ENCODE measurements at places on chromosomes 2 and 18. TPM values are rescaled to one million over a fixed set of nuclear protein-coding genes. Genes with fewer than 3 reads are reported as not detected.

- DNase-seq = no peak
- H3K27me3 ChIP-seq = no peaks in the 10 kb centered on the region
- no peaks in the 10 kb centered on the region for H3K36me3 ChIP-seq
- H3K4me1 ChIP-seq = peaks cover 19% of the 10 kb centered on the region
- peak overlapping the region; percentile 76 for H3K27ac ChIP-seq
Observed at GRCh38 chr18:21141668-21142422, 30.2 kb upstream of the ROCK1 start.

DNA sequence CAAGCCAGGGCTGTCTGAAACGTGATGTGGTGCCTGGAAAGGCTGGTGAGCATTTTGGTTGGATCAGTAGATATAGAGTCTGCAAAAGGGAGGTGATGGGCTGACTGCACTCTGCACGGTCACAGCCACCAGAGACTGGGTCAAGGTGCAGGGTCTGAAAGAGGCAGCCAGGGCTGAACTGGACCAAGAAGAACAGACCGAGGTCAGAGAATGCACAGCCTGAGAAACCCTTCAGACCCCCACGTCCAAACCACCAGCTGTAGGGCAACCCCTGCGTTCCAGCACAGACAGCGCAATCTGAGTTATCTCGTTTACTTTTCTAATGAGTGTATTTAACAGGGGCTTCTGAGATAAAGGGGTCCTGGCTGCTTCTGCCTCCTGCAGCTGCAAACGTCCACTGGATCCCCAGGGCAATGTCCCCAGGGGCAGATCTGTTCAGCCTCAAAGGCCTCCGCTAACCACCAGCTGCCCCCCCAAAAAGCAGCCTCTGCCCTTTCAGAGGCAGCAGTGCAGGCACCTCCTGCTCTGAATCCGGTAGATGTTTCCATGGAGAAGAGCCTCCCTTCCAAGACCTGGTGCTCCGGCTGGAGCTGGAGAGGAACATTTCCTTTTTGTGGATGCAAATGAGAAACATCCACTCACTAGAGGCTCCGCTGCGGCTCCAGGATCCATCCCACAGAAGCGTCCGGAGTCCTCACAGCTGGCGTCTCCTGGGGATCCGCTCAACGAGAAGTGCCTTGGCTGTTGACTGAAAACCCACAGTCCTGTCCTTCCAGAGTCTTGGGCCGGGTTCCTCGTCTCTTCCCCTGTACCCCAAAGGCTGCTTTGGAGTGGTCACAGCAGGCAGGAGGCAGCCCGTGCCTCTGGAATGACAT is 970 bp upstream of the KCNG2 start:
- H3K4me3 ChIP-seq = no peak overlapping the region
- peaks cover 28% of the 10 kb centered on the region for H3K4me1 ChIP-seq
- no peak overlapping the region for H3K27ac ChIP-seq
- DNase-seq = no peak

DNA sequence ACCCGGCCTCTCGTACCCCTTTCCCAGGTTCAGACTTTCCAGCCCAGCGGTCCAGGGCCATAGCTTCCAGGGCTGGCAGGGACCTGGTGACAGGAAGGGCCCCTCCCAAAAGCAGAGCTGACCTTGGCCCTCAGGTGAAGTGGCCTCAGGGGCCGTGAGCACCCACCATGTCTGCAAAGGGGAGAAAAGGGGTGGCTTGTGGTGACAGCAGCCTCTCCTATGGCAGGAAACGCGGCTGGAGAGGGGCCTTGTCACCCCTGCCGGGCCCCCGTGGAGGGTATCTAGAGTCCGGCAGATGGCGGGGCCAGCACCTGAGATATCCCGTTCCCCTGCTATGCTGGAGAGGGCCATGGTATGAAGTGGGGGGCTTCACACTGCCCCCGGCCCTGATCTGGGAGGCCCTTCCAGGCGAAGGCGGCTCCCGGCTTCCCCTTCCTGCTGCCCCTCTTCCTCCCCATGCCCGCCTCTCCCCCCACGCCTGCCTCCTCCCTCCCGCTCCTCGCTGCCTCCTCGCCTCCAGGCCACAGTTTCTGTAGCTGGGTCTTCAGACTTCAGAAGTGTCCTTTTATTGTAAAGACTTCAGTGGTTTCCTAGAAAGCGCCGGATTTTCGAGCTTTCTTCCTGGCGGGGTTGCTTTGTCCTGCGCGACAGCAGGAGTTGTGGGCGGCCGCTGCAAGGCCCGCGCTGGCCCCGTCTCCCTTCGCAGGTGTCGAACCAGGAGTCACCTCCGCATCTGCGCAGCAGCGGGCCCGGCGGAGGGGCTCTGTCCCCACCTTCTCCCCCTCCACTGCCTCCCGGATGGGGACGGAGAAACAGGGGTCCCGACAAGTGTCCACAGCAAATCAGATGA is 240.5 kb upstream of the MYT1L start:
- no peaks in the 10 kb centered on the region for H3K36me3 ChIP-seq
- H3K4me1 ChIP-seq = no peaks in the 10 kb centered on the region
- no peak overlapping the region for H3K4me3 ChIP-seq
- no peak for DNase-seq
- no peak overlapping the region for H3K27ac ChIP-seq

- H3K27me3 ChIP-seq = no peaks in the 10 kb centered on the region
- no peak overlapping the region for H3K27ac ChIP-seq
- no peaks in the 10 kb centered on the region for H3K36me3 ChIP-seq
- no peak for DNase-seq
- no peak overlapping the region for H3K4me3 ChIP-seq
- peaks cover 13% of the 10 kb centered on the region for H3K4me1 ChIP-seq
Observed at GRCh38 chr18:36381075-36381474, 83.6 kb downstream of the FHOD3 start.

GRCh38 chr2:173204316-173204715 is 128.7 kb downstream of the MAP3K20 start:
- DNase-seq = no peak
- H3K4me1 ChIP-seq = peaks cover 43% of the 10 kb centered on the region
- H3K36me3 ChIP-seq = no peaks in the 10 kb centered on the region
- peak overlapping the region; percentile 82 for H3K27ac ChIP-seq

GRCh38 chr18:31980863-31981262 is 37.8 kb upstream of the RNF125 start:
- H3K27me3 ChIP-seq = no peaks in the 10 kb centered on the region
- peaks cover 4% of the 10 kb centered on the region for H3K4me1 ChIP-seq
- DNase-seq = no peak
- H3K27ac ChIP-seq = no peak overlapping the region

GRCh38 chr18:9516437-9517064 is 41.2 kb downstream of the RALBP1 start:
- H3K27ac ChIP-seq = peak overlapping the region; percentile 28
- H3K36me3 ChIP-seq = peaks cover 13% of the 10 kb centered on the region
- DNase-seq = no peak
- H3K4me3 ChIP-seq = no peak overlapping the region
- H3K4me1 ChIP-seq = no peaks in the 10 kb centered on the region

DNA sequence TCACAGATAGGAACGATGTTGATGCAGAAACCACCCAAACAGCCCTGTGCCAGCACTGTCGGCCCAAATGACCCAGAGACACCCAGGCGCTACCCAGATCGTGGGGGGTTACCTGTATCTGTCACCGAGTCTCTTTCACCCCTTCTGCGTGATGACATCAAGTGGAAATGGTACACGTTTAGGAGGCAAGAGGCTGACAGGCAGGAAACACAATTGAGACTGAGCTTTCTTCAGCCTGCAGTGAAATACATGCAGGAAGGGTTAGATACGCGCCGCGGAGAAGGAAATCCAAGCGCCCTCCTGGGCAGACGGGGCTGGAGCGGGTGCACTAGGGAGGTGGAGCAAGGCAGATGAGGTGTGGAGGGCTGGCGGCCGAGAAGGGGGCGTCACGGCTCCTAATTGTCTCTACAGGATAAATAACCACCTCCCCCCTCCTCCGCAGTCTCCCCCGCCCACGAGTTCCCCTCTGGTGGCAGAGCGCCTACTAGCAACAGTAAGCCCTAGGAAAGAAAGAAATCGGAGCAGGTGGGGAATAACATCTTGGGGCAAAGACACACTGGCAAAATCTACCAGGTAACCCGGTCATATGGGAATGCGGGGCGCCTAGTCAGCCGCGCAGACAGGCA is at the start of gene RNF152:
RNF152 (minus strand) TSS at position 325 of the 626 bp plus-strand sequence. CDS start 76,544 bp downstream, outside the sequence.
- peak within 1 kb of the TSS; percentile 75 for H3K27ac ChIP-seq
- no peaks in the 10 kb centered on the region for H3K36me3 ChIP-seq
- H3K4me3 ChIP-seq = peak within 1 kb of the TSS; percentile 83
- no peaks in the 10 kb centered on the region for H3K27me3 ChIP-seq

DNA sequence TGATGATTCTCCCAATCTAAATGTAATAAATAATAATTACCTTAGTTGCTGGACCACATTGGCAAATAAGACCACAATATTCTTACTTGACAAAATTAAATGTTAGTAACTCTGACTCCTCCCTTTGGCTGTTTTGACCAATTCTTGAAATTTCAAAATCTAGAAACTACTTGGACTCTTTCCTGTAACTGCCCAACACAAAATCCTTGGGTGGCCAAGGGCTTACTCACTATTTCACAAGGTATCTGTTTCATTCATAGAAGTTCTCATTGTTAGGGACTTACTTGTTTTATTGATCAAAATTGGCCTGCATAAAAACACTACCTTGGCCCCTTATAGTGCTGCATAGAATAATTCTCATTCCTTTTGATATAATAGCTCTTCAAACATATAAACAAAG is 19.4 kb downstream of the CDH20 start:
- no peaks in the 10 kb centered on the region for H3K36me3 ChIP-seq
- no peak overlapping the region for H3K27ac ChIP-seq
- no peak for DNase-seq
- H3K4me1 ChIP-seq = no peaks in the 10 kb centered on the region
- H3K4me3 ChIP-seq = no peak overlapping the region
- H3K27me3 ChIP-seq = no peaks in the 10 kb centered on the region

DNA sequence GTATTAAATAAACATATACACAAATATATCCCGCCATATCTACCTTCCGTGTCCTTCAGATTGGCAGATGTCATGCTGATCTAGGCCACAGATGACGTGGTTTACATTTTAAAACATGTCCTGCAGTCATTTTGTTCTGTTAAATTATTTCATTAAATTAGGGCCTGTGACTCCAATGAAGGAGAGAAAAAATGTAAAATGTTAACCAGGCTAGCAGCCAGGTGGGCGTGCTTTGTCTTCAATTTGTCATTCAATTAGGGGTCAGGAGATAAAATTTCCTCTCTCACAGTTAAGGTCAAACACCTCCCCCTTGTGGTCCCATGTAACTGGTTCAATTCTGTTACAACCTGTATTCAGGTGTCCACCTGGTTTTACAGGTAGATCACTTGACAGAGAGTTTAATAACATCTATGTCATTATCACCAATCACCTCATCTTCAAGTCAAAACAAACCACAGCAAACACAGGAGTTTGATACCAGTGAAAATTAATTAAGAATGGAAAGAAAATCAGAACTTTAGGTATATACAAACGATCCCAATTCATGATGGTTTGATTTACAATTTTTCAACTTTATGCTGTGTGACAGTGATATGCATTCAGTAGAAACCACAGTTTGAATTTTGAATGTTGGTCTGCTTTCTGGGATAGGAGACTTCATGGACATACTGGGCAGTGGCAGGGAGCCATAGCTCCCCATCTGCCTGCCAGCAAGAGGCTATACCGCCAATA is 339.4 kb downstream of the CMPK2 start:
- H3K36me3 ChIP-seq = no peaks in the 10 kb centered on the region
- H3K27ac ChIP-seq = no peak overlapping the region
- no peak for DNase-seq
- H3K27me3 ChIP-seq = no peaks in the 10 kb centered on the region
- no peaks in the 10 kb centered on the region for H3K4me1 ChIP-seq
- no peak overlapping the region for H3K4me3 ChIP-seq

- H3K4me1 ChIP-seq = peaks cover 48% of the 10 kb centered on the region
- peak overlapping the region; percentile 9 for H3K27ac ChIP-seq
- no peaks in the 10 kb centered on the region for H3K27me3 ChIP-seq
- H3K4me3 ChIP-seq = no peak overlapping the region
- no peaks in the 10 kb centered on the region for H3K36me3 ChIP-seq
- no peak for DNase-seq
Observed at GRCh38 chr2:144479659-144480058, 40.3 kb downstream of the ZEB2 start.

DNA sequence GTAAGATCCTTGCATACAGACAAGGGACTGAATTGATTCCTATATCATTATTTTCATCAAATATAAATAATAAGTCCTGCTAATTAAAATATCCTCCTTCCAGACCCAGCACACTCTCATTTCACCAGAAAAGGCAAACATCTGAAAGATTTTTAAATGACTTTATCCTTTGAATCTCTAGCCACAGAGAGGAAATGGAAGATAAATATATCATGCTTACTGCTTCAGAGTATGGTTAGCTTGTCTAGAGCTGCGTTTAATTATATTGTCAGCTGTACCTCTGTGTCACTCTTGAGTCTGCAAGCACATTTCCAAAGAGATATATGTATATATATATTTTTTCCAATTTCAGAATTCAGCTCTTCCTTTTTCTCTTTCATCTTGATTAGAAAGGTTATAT is 232.7 kb downstream of the TRIB2 start:
- no peak overlapping the region for H3K27ac ChIP-seq
- H3K36me3 ChIP-seq = no peaks in the 10 kb centered on the region
- no peaks in the 10 kb centered on the region for H3K27me3 ChIP-seq
- H3K4me1 ChIP-seq = no peaks in the 10 kb centered on the region

- no peaks in the 10 kb centered on the region for H3K36me3 ChIP-seq
- no peak overlapping the region for H3K27ac ChIP-seq
- peak; percentile 84 for DNase-seq
- H3K4me3 ChIP-seq = no peak overlapping the region
Observed at GRCh38 chr2:14951569-14952285, 319.2 kb downstream of the LRATD1 start.

DNA sequence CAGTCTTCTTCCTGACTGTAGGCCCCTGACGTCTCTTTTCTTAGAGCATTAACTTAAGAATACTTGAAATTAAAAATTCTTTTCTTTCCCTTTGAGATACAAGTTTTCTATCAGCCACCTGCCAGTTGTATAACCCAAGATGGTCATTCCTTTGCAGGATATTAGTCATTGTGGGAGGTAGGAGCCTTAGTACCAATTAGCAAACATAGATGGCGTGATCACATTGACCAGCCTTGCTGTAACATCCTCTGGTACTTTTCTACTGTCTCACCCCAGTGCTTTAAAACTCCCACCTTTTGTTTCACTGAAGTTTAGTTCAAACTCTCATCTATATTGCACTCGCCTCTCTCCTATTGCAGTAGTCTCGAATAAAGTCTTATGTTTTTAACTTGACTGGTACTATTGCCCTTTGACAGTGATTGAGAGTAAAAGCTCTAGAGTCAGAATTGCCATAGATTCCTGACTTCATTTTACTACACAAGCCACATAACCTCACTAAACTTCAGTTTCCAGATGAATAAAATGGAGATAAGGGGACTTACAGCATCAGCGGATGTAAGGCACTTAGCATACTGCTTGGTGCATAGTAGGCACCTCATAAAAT is 74.1 kb downstream of the VRK2 start:
- H3K36me3 ChIP-seq = no peaks in the 10 kb centered on the region
- no peaks in the 10 kb centered on the region for H3K4me1 ChIP-seq
- DNase-seq = no peak
- no peak overlapping the region for H3K4me3 ChIP-seq
- H3K27me3 ChIP-seq = no peaks in the 10 kb centered on the region

Gene PCARE
- total RNA-seq = not detected

Gene CNNM4
- total RNA-seq = 7.5 TPM

Gene LIPT1
- total RNA-seq = 6.4 TPM

Gene HRH4
- not detected for total RNA-seq

Gene PIGN
- 11.0 TPM for total RNA-seq

Gene IL1F10
- total RNA-seq = not detected

Gene ALPP
- 0.06 TPM for total RNA-seq

Gene ANO7
- total RNA-seq = 0.42 TPM

Gene TMEM247
- total RNA-seq = not detected

Gene TXNDC2
- total RNA-seq = 0.83 TPM

Data from esophagus muscularis mucosa (tissue), 4 donors.